NCI-H226 (cell line): ENCODE measurements at places on chromosomes 2 and 18.

- peak; percentile 46 for DNase-seq
Measured at GRCh38 chr2:62270728-62271127, 74.8 kb downstream of the B3GNT2 start.

GRCh38 chr2:222532315-222532714 lies 108.0 kb downstream of the SGPP2 start:
- no peak for DNase-seq

DNA sequence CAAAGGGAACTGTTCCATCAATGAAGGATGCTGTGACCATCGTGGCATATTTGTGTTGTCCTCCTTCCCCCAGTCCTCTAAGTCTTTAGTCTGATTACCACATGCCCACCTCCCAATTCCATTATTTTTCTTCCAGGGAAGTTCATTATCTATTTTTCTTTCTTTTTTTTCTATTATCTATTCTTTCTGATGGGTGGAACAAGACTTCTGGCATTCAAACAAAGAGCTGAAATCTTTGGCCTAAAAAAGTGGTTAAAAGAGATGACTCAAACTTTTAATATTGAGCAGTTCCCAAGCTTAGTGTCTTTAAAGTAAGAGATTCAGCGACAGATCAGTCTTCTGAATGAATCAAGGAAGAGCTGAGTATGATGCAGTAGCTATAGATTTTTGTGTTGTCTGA lies 66.6 kb downstream of the DIS3L2 start:
- DNase-seq = no peak

DNA sequence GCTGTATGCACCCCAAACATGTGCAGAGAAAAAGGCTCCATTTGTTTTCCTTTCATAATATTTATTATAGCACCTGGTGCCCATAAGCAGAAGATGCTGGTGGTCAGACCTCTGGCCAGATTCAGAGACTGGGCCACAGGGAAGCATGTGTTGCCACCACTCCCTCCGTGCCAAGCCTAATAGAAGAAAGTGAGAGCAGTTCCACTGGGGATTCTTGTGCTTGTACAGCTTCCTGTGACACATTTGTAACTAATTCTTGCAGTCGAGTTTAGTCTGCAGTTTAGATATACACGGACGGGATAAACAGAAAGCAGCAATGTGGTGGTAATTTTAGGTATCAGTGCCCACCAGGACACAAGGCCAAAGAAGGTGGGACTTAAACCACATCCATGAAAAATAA lies 135.4 kb upstream of the PIEZO2 start:
- no peak for DNase-seq

GRCh38 chr2:177992992-177993391 lies 79.6 kb downstream of the PDE11A start:
- no peak for DNase-seq

DNA sequence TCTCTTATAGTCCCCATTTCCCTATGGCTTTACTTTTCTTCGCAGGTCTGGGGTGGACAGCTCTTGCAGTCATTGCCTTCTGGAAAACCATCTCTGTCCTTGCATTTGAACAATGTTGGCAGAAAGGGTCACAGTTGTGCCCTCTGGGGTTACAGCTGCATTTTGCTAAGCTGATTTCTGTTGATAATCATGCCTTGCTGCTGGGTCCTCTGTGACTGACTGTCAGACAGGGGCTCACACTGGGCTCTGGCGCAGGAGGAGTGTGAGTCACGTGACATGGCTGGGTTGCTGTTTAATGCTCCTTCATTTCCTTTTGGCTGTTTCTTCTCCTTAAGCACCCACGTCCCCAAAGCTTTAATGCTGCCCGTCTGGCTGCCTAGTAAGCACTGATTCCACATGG lies 196.6 kb upstream of the LHCGR start:
- no peak for DNase-seq
